Tongue (tissue), 3 donors: ENCODE measurements at places on chromosomes 2 and 18.

DNA sequence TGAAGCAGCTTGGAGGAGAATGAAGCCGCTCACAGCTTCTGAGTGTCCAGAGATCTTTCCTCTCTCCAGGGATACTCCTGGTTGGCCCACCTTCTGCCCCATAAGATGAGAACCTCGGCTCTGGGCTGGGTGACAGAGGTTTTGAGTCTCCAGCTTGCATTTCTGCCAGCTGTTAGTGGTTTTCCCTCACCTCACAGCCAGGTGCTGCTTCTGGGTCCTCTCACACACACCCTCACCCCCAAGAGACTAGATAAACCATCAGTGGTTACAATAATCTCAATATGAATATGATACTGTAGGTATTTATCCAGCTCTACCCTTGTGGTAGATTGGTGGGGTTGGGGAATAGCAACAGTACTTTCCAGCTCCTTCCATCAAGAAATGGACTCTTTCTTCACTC lies 161.7 kb upstream of the SIX3 start:
- no peak for DNase-seq

DNA sequence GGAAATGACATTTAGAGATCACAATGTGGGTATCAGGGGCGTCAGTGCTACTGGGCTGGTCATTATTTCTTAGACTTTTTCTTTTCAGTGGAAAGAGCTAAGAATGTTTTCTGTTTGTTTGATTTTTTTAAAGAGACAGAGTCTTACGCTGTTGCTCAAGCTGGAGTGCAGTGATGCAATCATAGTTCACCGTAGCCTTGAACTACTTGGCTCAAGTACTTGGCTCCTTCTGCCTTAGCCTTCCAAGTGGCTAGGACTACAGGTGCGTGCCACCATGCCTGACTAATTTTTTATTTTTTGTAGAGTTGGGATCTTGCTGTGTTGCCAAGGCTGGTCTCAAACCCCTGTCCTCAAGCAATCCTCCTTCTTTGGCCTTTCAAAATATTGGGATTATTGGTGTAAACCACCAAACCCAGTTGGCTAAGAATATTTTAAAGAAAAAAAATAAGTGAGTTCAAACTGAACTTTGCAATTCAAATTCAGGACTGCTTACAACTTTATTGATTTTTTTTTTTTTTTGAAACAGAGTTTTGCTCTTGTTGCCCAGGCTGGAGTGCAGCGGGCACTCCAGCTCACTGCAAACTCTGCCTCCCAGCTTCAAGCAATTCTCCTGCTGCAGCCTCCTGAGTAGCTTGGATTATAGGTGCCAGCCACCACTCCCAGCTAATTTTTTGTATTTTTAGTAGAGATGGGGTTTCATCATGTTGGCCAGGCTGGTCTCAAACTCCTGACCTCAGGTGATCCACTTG lies 154.2 kb downstream of the MIB1 start:
- DNase-seq = no peak

DNA sequence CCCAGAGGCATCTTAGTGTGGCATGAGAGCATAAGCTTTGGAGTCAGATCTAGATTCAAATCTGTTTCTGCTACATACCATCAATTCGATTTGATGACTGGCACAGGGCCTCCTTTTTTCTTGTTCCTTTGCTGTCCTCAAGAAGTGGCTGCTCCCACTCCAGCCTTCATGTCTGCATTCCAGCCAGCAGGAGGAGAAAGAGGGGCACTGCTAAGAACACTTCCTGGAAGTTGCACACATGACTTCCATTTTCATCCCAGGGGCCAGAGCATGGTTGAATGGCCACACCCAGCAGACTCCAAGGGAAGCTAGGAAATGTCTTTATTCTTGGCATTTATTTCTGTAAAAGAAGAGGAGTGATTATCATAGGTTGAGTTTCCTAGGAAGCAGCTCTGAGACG lies 50.4 kb downstream of the EML6 start:
- no peak for DNase-seq

DNA sequence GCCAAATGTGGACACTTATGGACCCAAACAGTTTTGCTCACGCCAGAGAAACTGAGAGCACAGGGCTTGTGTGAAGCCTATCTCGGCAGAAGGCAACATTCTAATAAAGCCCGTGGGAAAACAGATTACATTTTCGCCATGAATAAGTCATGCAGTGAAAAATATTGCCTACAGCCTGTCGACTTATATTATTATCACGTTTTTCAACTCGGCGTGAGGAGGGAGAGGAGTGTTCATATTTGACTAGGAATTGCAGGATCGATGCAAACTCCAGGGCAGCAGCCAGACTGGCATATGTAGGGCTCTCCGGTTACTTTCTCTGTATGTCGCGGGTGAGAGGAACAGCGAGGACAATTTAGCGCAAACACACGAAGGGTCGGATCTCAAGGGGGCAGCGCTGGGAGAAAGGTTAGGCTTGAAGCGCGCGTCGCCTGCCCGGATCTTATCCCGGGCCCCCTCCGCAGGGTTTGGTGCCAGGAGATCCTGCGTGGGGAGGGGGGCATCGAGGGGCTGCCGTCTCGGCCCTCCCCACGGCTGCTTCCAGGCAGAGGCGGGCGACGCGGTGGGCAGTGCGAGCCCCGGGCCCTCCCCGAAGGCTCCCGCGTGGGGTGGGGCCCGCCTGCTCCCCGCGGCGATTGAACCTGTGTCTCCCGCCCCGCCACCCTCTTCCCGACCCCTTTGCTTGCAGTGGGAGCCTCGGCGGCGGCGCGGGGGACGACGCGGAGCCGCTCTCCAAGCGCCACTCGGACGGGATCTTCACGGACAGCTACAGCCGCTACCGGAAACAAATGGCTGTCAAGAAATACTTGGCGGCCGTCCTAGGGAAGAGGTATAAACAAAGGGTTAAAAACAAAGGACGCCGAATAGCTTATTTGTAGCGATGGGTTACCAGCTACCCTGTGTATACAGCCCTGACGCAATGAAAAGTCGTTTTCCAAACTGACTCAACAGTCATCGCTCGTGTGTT lies 4.4 kb downstream of the ADCYAP1 start:
- DNase-seq = no peak

DNA sequence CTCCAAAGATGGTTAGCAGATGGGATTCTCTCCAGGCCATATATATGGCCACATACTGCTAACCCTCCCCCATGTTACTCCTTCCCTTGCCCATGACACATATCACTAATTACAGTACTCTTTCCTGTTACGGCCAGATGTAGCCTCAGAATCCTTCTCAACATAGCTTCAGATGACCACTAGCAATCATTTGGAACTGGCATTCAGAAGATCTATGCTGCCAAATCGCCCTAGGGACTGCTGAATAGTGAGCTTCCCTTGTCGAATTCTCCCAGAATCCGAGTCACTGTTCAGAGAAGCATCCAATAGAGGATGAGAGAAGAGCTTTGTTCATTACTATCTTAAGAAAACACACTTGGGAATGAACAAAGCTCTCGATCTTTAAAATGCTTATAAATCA lies 121.2 kb upstream of the TANK start:
- no peak for DNase-seq
